ENCODE measurements at places on chromosomes 7 and 10.

DNA sequence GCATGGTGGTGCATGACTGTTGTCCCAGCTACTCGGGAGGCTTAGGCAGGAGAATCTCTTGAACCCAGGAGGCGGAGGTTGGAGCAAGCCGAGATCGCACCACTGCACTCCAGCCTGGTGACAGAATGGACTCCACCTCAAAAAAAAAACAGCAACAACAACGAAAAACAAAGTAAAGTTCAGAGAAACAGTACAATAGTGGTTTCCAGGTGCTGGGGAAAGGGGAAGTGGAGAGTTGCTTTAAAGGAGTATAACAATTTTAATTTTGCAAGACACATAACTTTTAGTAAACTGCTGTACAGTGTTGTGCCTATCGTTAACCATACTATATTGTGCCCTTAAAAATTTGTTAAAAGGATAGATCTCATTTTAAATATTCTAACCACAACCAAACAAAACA is 662.7 kb upstream of the POT1 start:
- peak; percentile 9 for DNase-seq

- no peak for DNase-seq
Measured at GRCh38 chr7:7188091-7188490, 5.7 kb downstream of the C1GALT1 start.

- no peak for DNase-seq
Measured at GRCh38 chr7:150748376-150748775, 11.2 kb downstream of the GIMAP5 start.

DNA sequence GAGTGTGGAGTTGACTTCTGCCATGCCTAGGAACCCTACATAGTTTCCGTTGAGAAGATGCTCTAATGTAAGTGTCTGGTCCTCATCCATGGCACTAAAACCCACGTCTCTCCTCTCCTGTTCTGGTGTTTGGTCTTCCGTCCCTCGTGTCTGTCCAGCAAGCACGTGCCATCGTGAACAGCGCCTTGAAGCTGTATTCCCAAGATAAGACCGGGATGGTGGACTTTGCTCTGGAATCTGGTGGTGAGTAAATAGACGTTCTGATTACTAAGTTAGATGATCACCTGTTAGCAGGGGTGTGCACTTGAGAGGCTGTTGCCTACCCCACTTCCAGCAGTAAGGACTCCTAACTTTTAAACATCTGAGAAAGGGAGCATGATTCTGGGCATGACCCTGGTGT is 15.1 kb upstream of the GET4 start:
- no peak for DNase-seq

DNA sequence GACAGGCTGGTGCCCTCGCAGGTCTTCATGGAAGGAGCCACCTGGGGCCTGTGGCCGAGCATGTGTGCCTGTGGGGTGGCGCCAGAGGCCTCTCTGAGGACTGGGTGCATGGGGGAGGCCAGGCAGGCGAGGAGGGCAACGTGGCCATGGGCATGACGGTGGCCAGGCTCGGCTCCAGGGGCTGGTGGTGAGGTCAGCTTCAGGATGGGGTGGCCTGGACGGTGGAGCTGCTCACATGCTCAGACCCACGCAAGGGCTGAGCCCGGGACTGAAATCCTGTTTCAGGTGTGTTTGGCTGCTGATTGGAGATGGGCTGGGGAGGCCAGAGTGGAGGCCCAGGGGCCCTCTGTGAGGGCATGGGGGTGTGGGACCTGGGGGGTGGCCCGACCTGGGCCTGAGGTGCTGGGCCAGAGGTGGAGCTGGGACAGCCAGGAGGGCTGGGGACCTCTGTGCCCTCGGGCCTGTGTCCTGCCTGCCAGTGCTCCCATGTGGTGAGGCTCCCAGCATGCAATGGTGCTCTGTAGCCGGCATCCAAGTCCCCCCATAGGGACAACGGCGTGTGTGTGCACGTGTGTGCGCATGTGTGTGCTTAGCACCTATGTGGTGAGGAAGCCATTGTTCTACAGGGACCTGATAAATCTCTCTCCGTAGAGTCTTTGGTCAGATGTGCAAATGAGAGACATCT is 71.1 kb downstream of the INPP5A start:
- no peak for DNase-seq

DNA sequence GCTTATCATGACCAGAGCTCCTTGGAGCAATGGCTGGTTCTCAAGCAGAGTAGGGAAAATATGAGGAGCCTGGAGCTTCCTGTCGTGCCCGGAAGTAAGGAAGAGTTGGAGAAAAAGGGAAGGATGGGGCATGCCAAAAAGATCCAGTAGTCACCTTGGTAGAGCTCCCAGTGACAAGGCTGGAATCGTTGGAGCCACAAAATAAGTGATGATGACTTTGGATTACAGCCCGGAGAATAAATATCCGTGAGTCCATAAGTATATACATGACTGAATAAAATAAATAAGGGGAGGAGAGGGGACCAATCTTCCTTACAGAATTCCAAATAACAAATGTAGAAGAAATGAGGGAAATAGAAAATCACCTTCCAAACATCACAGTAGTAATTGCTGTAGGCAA is 29.3 kb downstream of the LMTK2 start:
- DNase-seq, result no peak

- no peak for DNase-seq
Measured at GRCh38 chr7:117350027-117350426, 27.2 kb upstream of the WNT2 start.

DNA sequence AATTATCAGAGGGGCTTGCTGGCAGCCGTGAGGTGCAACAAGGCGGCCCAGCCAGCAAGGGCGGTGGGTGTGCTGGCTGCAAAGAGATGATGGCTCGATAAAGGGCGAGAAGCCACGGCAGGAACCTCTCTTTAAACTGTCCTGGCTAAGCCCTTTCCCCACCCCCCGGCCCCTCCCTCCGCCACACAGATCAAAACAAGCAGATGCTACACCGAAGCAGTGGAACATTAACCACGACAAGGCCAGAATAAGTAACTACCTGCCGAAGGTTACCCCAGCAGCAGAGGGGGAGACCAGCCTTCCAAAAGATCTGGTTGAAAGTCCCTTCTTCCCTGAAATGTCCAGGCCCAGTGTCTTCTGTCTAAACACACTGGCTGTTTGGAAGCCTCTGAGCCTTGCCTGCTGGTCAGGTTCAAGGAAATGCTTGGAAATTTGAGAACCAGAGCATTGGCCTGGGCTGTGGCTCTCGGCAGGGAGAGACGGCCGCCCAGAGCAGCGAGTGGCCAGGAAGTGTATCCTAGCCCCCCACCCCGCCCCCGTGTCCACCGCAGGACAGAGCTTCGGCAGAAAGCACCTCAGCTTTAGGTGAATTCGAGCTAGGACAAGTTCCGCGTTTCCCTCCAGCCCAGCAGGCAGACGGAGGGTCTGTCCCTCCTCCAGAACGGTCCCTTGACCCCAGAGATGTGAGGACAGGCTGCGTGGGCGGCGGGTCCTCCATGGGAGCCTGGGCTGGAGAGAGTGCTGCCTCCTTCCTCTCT is 2.1 kb downstream of the FAM20C start:
- DNase-seq, result no peak

DNA sequence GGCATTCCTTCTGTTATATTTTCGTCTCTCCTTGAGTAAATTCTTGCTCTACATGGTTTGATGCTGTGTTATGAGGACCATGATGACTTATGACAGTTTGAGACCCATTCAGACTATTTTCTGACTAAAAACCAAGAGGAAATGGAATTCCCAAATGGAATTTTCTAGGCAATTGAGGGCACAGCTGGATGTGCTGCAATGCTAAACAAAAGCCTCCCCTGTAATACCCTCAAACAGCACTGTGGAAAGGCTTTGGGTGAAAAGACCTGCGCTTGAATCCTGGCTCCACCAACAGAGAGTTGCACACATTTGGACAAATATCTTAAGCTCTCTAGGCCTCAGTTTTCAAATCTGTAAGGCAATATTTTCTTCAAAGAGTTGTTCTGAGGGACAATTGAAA is 129.1 kb downstream of the PRKG1 start:
- no peak for DNase-seq

DNA sequence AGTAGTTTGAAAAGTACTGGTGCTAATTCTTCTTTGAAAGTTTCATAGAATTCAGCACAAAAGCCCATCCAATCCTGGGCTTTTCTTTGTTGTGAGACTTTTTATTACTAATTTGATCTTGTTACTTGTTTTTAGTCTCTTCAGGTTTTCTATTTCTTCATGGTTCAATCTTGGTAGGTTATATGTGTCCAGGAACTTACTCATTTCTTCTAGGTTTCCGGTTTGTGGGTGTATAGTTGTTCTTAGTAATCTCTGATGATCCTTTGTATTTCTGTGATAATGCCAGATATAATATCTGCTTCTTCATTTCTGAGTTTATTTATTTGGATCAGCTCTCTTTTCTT is 147.5 kb downstream of the RTKN2 start:
- peak; percentile 12 for DNase-seq

All from hematopoietic multipotent progenitor cell treated with erythropoietin and hydrocortisone succinate and interleukin-3 and kit ligand, for 6 days (in vitro differentiated cells).